Nasal cavity respiratory epithelium epithelial cell of viscerocranial mucosa (primary cell): ENCODE measurements at places on chromosomes 4 and X. TPM values are rescaled to one million over a fixed set of nuclear protein-coding genes. Genes with fewer than 3 reads are reported as not detected.

The MBNL3 gene
- total RNA-seq = 6.8 and 10.2 TPM in 2 replicates

The MND1 gene
- 0.28 and 1.7 TPM in 2 replicates for total RNA-seq

The ARMCX2 gene
- total RNA-seq = 33.0 and 35.2 TPM in 2 replicates

The TLR3 gene
- total RNA-seq = 0.68 and 7.5 TPM in 2 replicates

The RNF128 gene
- 12.3 and 52.8 TPM in 2 replicates for total RNA-seq
